Fibroblast of mammary gland (primary cell): ENCODE measurements at places on chromosomes 7 and 10.

- peak; percentile 56 for DNase-seq
Observed at GRCh38 chr10:122939856-122940543, 14.0 kb downstream of the C10orf88 start.

- no peak for DNase-seq
Observed at GRCh38 chr10:24519950-24520349, 203.7 kb downstream of the ARHGAP21 start.

- DNase-seq, result no peak
Observed at GRCh38 chr10:126611303-126611702, 59.2 kb downstream of the C10orf90 start.

- DNase-seq, result no peak
Observed at GRCh38 chr10:99832439-99832838, 50.0 kb downstream of the ABCC2 start.

- peak; percentile 15 for DNase-seq
Observed at GRCh38 chr7:101632641-101633040, 3.5 kb upstream of the MYL10 start.

GRCh38 chr7:147474862-147475261, 1115.7 kb upstream of the C7orf33 start:
- no peak for DNase-seq

- no peak for DNase-seq
Observed at GRCh38 chr10:43057231-43057711, 19.6 kb upstream of the RET start.

- DNase-seq, result no peak
Observed at GRCh38 chr7:23220690-23221305, 25.8 kb upstream of the GPNMB start.

DNA sequence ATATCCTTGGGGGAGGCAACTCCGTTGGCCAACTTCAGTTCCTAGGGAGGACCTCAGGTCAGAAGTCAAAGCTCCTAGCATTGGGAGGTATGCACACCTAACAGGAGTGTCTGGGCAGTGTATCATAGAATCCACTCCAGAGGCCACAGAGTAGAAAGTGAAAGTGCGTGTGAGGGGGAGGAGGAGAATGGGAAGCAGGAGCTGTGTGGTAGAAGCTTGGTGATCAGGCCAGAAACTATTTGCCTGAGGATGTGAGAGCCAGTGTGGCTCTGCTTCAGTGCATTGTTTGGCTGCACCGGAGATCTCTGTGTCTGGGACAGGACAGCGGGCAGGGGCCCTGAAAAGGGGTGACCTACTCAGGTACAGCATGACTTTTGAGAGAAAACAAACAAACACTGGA, 557.4 kb upstream of the VSTM2A start:
- no peak for DNase-seq

DNA sequence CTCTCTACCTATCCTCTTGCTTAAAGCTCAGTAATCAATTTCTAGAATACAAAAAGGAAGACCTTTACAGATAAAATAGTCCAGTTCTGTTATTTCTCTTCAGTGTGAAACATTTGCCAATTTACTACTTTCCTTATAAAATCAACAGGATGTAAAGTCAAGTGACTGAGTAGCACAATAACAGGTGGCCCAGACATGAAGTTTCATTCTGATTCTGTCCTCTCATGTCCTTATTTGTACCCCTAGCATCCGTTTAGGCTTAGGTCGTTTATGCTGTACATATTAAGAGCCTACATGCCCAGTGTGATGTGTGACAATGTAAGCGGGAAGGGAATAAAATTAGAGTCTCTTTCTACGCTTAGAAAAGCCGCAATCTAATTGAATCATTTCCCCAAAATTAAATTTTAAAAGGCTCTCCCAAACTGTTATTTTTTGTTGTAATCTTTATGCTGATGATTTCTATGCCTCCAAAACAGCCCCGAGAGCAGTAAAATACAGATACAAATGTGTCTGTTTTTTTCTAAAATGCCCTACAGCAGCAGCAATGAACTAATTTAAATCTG, 29.1 kb downstream of the EPC1 start:
- no peak for DNase-seq

- DNase-seq, result peak; percentile 43
Observed at GRCh38 chr10:78178940-78179339, 145.3 kb downstream of the RPS24 start.

- DNase-seq, result peak; percentile 97
Observed at GRCh38 chr10:5071411-5072198, 22.6 kb upstream of the AKR1C3 start.
